Activated CD8-positive, alpha-beta T cell treated with anti-CD3 and anti-CD28 coated beads for 36 hours (primary cell): ENCODE measurements at places on chromosomes 7 and 10. TPM values are rescaled to one million over a fixed set of nuclear protein-coding genes. Genes with fewer than 3 reads are reported as not detected.
A peak's percentile ranks its signal among the peaks of the same experiment; 100 is the strongest.

The NAT16 gene
- total RNA-seq: not detected

The SFMBT2 gene
- total RNA-seq: 27.6 TPM

The CLIP2 gene
- 1.4 TPM for total RNA-seq

The PSMC2 gene
- 137 TPM for total RNA-seq

DNA sequence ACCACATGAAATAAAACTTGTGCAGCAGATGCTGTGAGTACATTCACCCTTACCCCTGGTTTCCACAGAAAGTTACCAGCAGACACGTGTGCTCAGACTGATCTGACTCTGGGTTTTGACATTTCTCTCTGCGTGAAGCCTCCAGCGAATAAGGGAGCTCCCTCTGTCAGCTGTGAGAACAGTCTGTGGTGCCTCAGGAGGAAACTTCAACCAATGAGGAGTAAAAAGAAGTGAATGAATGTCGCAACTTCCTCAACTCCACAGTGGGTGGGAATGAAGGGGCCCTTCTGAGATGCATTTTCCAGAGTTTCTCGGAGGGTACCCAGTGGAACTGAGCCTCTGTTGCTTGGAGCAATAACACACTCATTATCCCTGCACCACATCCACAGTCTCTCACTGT lies 743.4 kb downstream of the TNS3 start:
- H3K4me3 ChIP-seq: no peak overlapping the region
- no peak overlapping the region for H3K27ac ChIP-seq
- H3K36me3 ChIP-seq: no peaks in the 10 kb centered on the region
- H3K4me1 ChIP-seq: no peaks in the 10 kb centered on the region
- H3K27me3 ChIP-seq: no peaks in the 10 kb centered on the region

- H3K27ac ChIP-seq: peak overlapping the region; percentile 1
- H3K36me3 ChIP-seq: no peaks in the 10 kb centered on the region
Observed at GRCh38 chr10:95785317-95785716, 29.4 kb downstream of the ENTPD1 start.

GRCh38 chr7:106345421-106346166 lies 60.8 kb upstream of the NAMPT start:
- peaks cover 72% of the 10 kb centered on the region for H3K36me3 ChIP-seq
- H3K4me1 ChIP-seq: peaks cover 54% of the 10 kb centered on the region
- H3K27ac ChIP-seq: peak overlapping the region; percentile 100
- peak overlapping the region; percentile 67 for H3K4me3 ChIP-seq
- peak; percentile 82 for DNase-seq

GRCh38 chr10:11517150-11517549 lies 94.3 kb downstream of the USP6NL start:
- no peaks in the 10 kb centered on the region for H3K36me3 ChIP-seq
- peaks cover 20% of the 10 kb centered on the region for H3K4me1 ChIP-seq
- H3K27me3 ChIP-seq: no peaks in the 10 kb centered on the region
- H3K4me3 ChIP-seq: no peak overlapping the region

DNA sequence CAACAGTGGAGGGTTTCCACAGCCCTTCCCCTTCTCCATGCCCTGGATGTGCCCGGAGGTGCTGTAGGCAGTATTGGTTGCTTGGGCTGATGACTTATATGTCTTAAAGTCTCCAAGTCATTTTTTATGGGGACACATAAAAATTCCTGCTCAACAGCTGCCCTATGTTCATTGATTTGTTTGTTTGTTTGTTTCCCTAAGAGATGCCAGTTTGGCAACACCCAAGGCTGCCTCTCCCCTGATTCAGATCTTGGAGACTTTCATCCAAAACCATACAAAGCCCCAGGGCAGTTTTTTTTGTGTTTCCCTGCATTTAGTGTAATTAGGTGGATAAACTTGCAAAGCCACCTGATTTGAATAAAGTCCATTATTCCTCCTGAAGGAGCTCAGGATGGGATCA lies 115.3 kb downstream of the PLPP4 start:
- H3K27me3 ChIP-seq: no peaks in the 10 kb centered on the region
- H3K4me3 ChIP-seq: no peak overlapping the region
- no peaks in the 10 kb centered on the region for H3K4me1 ChIP-seq
- H3K27ac ChIP-seq: no peak overlapping the region
- no peaks in the 10 kb centered on the region for H3K36me3 ChIP-seq
- no peak for DNase-seq

GRCh38 chr7:137080516-137081203 lies 212.2 kb downstream of the CHRM2 start:
- no peak overlapping the region for H3K4me3 ChIP-seq
- H3K4me1 ChIP-seq: no peaks in the 10 kb centered on the region
- H3K27ac ChIP-seq: no peak overlapping the region
- H3K27me3 ChIP-seq: no peaks in the 10 kb centered on the region
- no peaks in the 10 kb centered on the region for H3K36me3 ChIP-seq

DNA sequence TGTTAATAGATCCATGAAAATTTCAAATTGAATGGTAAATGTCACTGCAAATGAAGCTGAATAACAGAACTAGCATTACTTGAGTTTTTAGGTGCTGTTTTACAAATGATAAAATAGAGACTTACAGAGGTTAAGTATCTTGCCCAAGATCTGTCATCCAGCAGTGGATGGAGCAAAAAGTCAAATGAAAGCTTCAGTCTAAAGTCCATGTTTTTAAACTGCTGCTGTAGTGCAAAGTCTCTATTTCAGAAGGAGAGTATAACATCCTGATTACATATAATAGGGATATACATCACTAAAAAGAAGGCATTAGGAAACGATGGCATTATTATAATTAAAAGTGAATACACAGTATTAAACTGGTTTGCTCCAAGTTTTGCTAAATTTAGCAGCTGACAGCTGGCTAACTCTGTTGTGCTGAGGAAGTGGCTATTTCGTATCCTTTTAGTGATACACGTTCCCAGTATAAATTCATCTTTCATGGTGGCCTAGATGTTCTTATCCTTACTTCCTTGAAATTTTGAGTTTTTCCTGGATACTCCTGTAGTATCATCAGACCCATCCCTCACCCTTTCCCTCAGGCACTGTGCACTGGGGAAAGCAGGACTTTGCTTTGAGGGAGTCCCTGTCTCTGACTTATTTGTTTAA lies 603.2 kb downstream of the MAGI2 start:
- no peak overlapping the region for H3K4me3 ChIP-seq
- no peaks in the 10 kb centered on the region for H3K27me3 ChIP-seq
- no peaks in the 10 kb centered on the region for H3K36me3 ChIP-seq
- DNase-seq: no peak
- H3K27ac ChIP-seq: no peak overlapping the region

DNA sequence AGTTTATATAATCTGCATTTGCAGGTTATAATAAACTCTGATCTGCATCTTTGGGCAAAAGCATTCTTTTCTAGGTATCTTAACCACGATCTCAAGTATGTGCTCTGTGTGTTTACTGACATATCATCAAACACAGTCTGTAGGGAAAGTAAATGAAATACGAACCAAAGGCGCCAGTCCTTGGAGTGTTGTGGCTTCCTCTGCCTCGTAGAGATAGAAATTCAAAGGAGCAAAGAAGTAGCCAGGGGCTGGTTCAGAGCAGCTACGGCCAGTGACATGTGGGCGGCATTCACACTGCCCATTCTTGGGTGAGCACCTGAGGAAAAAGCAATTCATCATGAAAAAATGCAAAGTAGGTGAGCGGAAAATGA lies 38.7 kb downstream of the LAMB4 start:
- peaks cover 2% of the 10 kb centered on the region for H3K27me3 ChIP-seq
- no peak overlapping the region for H3K4me3 ChIP-seq
- H3K4me1 ChIP-seq: no peaks in the 10 kb centered on the region
- H3K36me3 ChIP-seq: no peaks in the 10 kb centered on the region
- DNase-seq: no peak

GRCh38 chr7:103640031-103640779 lies 194.2 kb upstream of the SLC26A5 start:
- no peak overlapping the region for H3K27ac ChIP-seq
- H3K4me1 ChIP-seq: no peaks in the 10 kb centered on the region
